ENCODE measurements at places on chromosomes 11 and 22.

GRCh38 chr11:57322256-57323166 lies 2.2 kb downstream of the TNKS1BP1 start:
- peak; percentile 96 for DNase-seq

DNA sequence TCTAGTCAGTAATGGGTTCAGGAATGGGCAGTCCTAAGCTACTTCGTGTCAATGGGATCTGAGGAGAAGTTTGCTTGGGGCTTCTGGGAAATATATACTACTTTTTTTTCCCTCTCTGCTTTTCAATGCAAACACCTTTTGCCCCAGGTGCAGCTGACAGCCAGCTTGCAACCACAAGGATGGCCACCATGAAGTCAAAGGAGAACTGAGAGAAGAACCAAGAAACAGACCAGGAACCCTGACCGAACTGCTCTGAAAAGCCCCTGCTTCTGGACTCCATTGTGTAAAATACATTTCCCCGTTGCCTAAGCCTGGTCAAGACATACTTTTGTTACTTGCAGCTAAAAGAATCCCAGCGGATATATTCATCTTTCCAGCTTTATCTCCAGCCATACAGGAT lies 20.1 kb upstream of the CD44 start:
- DNase-seq, result no peak

DNA sequence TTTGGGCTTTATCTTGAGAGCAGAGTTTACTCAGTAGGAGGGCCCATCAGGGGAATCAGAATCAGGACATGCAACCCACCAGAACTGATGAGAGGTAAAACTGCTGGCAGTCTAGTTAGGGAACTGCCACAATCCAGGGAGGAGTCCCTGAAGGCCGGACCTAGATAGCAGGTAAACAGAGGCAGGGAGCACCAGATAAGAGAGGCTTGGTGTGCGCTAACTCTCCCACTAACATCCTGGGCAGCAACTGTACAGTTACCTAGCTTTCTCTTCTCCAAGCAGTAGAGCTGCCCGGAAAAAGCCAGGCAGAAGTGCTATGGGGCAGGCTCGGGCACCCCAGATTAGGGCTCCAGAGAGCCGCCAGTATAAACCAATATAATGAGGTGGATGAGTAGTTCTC lies 865 bp upstream of the AMOTL1 start:
- no peak for DNase-seq

DNA sequence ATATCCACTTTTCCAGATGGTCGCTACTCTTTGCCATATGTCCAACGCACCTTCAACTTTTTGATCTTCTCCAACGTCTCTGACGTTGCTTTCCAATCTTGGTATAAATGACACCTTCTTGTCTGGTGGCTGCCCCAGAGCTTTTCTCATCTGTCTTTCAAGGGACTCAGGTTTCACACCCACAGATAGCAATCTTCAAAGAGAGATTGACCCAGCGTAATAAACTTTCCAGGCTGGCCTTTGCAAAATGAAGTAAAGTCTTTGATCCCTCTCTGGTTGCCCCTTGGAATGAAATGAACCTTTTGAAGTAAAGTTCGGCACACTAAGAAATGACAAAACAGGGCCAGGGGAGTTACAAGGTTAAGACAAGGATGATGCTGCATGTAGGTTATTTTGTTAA lies 138.4 kb upstream of the BDNF start:
- no peak for DNase-seq

GRCh38 chr11:111737444-111738210 lies 28.6 kb downstream of the PPP2R1B start:
- no peak for DNase-seq

DNA sequence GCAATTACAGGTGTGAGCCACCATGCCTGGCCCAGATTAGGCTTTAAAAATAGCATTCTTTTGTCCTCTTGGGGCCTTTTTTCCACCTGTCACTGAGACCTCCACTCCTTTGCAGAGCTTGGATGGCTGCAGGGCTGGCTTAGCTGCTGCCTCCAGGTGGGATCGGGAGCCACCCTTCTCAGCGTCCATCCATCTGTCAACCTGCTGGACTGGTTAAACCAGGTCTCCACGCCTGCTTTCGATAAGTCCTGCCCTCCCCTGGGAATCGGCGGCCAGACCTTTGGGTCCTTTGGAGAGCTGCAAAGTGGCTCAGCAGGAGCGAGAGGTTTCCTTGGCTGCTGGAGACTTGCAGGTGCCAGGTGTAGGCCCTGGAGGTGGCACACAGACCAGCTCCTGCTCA lies 23.4 kb upstream of the GRAMD4 start:
- DNase-seq, result no peak

DNA sequence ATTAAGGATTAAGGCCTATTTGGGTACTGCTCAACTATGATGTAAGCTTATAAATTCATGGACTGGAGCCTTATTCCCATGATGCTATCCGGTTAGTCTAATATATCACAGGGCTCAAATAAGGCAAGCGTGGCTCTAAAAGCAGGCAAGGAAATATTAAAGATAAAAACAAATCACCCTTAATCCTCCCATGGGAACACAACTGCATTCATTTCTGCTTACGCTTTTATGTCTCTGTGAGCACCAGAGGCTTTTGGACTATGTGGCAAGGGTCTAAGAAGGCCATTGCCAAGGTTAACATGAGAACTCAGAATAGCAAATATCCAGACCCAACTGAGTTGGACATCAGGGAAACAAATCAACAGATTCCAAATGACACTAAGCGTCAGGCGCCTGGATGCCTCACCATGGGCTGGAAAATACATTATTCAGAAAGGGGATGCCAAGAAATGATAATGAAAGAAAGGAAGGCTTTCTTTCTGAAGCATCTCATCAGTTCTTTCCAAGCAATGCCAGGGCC lies 138.1 kb downstream of the SLC1A2 start:
- no peak for DNase-seq

DNA sequence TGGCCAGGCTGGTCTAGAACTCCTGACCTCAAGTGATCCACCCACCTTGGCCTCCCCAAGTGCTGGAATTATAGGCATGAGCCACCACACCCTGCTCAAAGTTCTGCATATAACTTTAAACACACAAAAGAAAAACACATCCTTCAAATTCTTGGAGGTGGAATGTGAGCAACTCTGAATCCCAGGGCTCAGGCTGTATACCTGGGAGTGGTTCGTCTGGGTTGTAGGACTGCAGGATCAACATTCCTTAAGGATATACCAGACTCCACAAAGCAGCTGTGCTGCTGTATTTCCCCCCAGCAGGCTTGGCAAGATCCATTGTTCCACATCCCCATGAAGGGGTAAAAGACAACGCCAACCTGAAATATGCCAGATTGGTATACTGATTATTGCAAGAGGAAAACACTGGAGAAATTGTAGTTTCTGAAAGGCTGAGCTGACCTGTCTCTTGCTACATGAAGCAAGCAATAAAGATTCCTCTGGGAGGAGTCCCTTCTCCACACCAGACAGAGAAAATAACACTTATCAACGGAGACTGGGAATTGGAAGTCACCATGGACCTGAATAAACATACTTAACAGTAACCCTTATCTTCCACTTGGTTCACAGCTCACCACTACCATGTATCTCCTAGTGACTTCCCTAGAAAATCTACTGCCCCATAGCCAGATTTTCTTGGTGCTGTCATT lies 12.2 kb upstream of the RPS3 start:
- DNase-seq, result no peak

- DNase-seq, result peak; percentile 89
Measured at GRCh38 chr11:133927690-133928627, 28.8 kb downstream of the IGSF9B start.

DNA sequence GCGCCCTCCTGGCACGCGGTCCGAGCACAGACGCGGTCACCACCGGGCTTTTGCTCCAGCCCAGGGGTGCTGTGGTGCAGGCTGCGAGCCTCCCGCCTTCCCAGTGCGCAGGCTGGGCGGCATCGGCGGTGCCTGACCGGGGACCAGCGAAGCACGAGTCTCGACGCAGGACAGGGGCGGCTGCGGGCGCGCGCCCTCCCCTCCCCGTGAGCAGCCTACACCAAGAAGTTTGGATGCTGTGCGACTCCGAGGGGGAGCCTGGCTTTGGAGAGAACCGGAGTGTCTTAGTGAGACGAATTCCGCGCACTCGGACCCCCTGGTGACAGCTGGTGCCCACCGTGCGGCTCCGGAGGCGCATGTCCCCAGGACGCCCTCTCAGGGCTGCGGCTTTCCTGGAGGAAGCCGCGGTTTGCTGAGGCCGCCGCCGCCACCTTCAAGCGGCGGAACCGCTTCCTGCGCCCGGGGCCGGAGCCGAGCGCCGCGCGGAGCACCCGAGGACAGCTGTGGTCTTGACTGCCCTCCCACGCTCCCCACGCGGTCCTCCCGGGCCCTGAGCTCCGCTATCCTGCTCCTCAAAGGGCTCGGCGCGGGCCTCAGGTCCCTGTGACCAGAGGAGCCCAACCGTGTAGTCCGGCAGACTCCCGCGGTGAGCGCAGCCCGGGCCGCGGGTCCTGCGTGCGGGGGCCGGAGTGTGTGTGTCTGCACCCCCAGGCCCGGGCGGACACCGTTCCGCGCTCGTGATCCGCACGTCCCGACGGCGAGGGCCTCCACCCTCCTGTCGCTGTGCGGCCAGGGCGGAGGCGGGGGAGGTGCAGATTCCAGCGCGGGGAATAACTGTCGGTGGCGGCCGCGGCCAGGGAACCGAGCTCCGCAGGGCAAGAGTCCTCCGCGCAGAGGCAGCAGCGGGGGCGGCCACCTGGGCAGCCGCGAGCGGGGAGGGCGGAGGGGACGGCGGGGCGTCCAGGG lies 1.7 kb downstream of the FGF3 start:
- DNase-seq, result peak; percentile 34

GRCh38 chr22:22914726-22915669 lies 27.4 kb downstream of the IGLL5 start:
- DNase-seq, result no peak

DNA sequence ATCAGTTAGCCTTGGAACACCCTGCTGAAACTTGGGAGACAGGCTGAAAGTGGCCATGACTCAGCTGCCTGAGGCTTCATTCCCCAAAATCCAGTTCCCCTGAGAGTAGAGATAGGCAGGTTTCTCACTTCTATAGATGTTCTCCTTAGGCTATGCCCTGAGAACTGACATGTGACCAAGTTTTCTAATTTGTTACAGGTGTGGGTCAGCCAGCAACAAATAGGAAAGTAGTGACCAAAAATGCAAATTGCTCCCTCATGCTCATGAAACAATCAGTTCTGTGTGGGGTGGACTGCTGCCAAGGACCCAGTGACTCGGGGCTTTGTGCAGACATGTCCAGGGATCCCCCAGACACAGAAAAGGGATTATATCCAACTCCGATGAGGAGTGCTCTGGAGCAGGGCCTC lies 7.3 kb upstream of the CCDC15 start:
- DNase-seq, result no peak

GRCh38 chr11:45405916-45406670 lies 120.0 kb upstream of the SYT13 start:
- no peak for DNase-seq

- peak; percentile 35 for DNase-seq
Measured at GRCh38 chr11:110565357-110566336, 135.9 kb downstream of the FDX1 start.

- no peak for DNase-seq
Measured at GRCh38 chr11:125329786-125330185, 165.2 kb downstream of the PKNOX2 start.

DNA sequence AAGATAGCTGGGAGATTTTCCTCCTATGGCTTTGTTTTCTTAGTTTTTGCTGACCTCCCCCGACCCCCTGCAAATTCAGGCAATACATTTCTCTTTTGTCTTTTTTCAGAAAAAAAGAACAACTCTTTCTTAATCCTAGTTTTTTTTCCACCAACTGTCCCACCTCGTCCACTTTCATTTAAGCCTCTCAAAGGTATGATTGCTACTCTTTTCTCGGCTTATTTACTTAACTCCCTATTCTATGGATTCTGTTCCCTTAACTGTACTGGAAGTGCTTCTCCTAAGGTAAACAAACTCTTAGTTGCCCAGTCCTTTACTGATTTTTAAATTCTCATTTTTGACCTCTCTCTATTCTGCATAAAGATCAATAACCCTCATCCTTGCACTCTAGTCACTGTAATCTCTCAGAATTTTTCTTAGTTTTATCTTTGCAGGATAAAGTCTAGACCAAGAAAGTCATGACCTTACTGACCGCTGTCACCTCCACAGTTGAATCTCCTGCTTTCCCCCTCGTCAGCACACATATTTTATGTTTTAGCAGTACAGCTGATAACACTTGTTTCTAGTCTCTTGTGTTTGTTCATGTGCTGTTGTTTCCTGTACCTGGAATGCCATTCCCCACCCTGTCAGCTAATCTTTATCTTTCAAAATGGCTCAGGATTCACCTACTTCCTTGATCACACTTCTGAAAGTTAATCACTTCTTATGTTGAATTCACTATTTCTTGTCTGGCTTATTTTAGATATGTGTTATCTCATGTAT lies 14.9 kb downstream of the TBCEL start:
- no peak for DNase-seq

DNA sequence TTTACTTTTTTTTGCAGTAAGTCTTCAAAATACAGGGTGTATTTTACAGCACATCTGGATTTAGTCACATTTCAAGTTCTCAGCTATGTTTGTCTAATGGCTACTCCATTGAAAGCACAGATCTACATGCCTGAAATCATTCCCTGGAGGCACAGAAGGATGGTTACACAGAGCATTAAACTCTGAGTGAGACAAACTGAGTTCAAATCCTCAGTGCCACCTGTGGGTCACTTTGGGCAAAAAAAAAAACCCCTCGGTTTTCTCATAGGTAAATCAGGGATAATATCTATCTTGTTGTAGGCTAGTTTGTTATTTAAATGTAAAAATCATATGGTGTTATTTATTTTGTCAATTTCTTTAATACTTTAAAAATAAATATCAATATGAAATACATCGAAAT lies 7.7 kb downstream of the ANKRD49 start:
- no peak for DNase-seq

- DNase-seq, result peak; percentile 72
Measured at GRCh38 chr22:17957693-17958092, 66.7 kb downstream of the MICAL3 start.

Measured in AG20443 (cell line).